Type B pancreatic cell (in vitro differentiated cells): ENCODE measurements at places on chromosomes 2 and 18. TPM values are rescaled to one million over a fixed set of nuclear protein-coding genes. Genes with fewer than 3 reads are reported as not detected.

The ASB1 gene
- 22.3 and 34.4 TPM in 2 replicates for total RNA-seq

DNA sequence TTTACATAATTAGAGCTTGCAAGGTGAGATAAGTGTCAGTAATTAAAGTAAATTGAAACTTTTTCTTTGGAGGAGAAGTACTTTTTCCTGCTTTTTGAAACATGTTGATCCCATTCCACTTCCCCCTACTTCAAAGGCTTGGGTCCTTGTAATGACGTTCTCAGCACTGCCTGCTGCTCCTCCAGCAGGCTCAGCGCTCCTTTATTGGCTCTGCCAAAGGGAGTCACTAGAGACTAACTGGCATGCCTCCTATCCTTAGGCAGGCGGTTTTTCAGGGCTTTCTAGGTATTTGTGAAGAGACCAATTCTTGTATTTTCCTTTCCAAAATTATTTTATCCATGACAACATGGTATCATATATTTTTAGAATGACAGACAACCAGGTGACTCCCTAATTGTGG lies 43.9 kb upstream of the ACADL start:
- peaks cover 8% of the 10 kb centered on the region for H3K27me3 ChIP-seq
- H3K36me3 ChIP-seq, result no peaks in the 10 kb centered on the region
- no peak overlapping the region for H3K27ac ChIP-seq
- DNase-seq, result no peak
- no peaks in the 10 kb centered on the region for H3K4me1 ChIP-seq
- H3K4me3 ChIP-seq, result no peak overlapping the region

- H3K27ac ChIP-seq, result no peak overlapping the region
- peaks cover 3% of the 10 kb centered on the region for H3K27me3 ChIP-seq
- no peak for DNase-seq
- H3K36me3 ChIP-seq, result no peaks in the 10 kb centered on the region
Observed at GRCh38 chr2:2452961-2453360, 121.9 kb upstream of the MYT1L start.

- H3K27me3 ChIP-seq, result peaks cover 2% of the 10 kb centered on the region
- H3K4me1 ChIP-seq, result no peaks in the 10 kb centered on the region
- H3K27ac ChIP-seq, result no peak overlapping the region
- no peaks in the 10 kb centered on the region for H3K36me3 ChIP-seq
- no peak overlapping the region for H3K4me3 ChIP-seq
- no peak for DNase-seq
Observed at GRCh38 chr2:1278125-1278524, 135.1 kb upstream of the TPO start.

DNA sequence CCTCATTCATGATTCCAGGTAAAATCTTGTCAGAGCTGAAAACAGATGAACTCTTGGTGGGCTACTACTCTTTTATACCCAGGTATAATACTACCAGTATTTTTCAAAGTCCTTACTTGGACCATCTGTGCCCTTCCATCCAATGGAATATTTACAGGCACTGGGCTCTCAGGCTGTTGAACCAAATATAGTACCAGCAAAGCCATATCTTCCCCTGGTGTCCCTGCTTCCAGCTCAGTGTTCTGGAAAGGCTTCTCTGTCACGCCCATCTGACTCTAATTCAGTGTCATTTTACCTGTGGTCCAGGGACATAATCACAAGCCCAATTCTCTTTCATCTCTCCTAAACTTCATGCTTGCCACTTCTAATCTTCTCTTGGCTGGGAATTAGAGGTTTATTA lies 119.2 kb upstream of the STK17B start:
- DNase-seq, result no peak
- H3K36me3 ChIP-seq, result peaks cover 9% of the 10 kb centered on the region
- H3K4me3 ChIP-seq, result no peak overlapping the region
- H3K27me3 ChIP-seq, result no peaks in the 10 kb centered on the region
- peaks cover 7% of the 10 kb centered on the region for H3K4me1 ChIP-seq

DNA sequence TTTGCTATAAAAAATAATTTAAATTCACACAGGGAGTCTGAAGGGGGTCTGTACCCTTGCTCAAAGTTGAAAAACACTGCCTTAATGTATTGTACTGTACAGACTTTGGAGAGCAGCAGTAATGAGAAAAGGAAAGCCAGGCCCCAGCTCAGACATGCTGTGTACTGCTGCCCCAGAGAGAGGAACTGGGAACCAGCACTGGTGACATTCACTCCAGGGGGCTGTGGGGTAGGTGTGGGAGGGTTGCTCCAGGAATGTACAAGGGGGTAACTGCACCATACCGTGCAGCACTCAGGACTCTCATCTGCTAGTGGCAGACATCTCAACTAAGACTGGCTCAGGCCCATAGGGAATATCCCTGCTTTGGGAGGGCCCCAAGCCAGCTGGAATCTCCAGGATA lies 146.0 kb upstream of the RMP24 start:
- no peaks in the 10 kb centered on the region for H3K4me1 ChIP-seq
- H3K4me3 ChIP-seq, result no peak overlapping the region
- no peaks in the 10 kb centered on the region for H3K27me3 ChIP-seq
- no peak overlapping the region for H3K27ac ChIP-seq
- no peaks in the 10 kb centered on the region for H3K36me3 ChIP-seq

DNA sequence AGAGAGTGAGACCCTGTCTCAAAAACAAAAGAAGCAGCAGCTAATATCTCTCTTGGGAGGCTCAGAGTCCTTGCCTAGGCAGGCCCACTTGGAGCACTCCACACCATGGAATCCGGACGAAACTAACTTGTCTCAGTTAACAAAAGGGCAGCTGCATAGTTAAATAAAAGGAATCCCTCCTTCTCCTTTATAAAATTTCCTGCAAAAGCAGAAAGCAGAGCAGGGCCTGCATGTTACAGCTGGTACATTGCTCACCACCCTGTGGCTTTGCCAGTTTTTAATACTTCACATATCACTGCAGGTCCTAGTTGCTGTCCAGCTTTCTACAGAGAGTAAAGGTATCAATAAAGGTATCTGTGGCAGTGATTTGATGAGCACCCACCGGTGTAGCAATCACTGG lies 93.6 kb downstream of the ASAP2 start:
- no peak overlapping the region for H3K4me3 ChIP-seq
- H3K4me1 ChIP-seq, result peaks cover 23% of the 10 kb centered on the region
- H3K27me3 ChIP-seq, result no peaks in the 10 kb centered on the region
- H3K27ac ChIP-seq, result no peak overlapping the region
- peaks cover 24% of the 10 kb centered on the region for H3K36me3 ChIP-seq

The CBLN2 gene
- total RNA-seq, result 4.7 and 6.2 TPM in 2 replicates

DNA sequence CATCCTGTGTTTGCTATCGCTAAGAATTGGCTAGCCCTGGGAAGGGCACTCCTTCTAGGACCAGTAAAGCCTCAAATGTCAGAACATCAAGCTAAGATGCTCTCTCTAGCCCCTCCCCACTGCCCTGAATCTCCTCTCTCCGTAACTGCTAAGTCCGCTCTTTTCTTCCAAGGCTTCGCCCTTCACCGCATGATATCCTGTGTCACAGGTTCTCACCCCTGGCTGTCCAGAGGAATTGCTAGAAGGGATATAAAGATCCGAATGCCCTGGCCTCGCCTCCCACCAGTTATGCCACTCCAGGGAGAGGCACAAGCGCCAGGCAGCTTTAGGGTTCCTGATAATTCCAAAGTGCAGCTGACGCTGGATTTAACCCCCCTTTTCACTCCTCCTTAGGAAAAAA lies 17.1 kb upstream of the GPR45 start:
- H3K27ac ChIP-seq, result no peak overlapping the region
- H3K4me3 ChIP-seq, result no peak overlapping the region
- H3K4me1 ChIP-seq, result peaks cover 14% of the 10 kb centered on the region
- peak; percentile 45 for DNase-seq
- H3K27me3 ChIP-seq, result no peaks in the 10 kb centered on the region

DNA sequence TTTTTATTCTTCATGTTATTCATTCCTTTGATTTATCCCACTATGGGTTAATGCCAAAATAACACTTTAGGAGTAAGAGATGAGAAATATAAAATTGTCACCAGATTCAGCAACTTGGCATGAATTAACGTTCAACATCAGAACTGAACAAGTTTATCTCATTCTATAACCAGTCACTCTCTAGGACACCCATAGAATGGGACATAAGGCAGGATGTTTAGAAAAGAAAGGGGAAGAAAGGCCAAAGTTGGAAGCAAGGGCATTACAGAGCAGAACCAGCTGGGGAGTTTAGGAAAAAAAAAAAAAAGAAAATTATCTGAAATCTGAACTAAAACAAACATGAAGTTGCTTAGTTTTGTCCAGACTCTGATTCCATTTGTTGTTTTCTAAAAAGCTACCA lies 211.0 kb downstream of the PMAIP1 start:
- no peak overlapping the region for H3K4me3 ChIP-seq
- H3K36me3 ChIP-seq, result no peaks in the 10 kb centered on the region
- H3K27me3 ChIP-seq, result no peaks in the 10 kb centered on the region
- no peak overlapping the region for H3K27ac ChIP-seq
